ENCODE measurements at places on chromosomes 1 and 21.

DNA sequence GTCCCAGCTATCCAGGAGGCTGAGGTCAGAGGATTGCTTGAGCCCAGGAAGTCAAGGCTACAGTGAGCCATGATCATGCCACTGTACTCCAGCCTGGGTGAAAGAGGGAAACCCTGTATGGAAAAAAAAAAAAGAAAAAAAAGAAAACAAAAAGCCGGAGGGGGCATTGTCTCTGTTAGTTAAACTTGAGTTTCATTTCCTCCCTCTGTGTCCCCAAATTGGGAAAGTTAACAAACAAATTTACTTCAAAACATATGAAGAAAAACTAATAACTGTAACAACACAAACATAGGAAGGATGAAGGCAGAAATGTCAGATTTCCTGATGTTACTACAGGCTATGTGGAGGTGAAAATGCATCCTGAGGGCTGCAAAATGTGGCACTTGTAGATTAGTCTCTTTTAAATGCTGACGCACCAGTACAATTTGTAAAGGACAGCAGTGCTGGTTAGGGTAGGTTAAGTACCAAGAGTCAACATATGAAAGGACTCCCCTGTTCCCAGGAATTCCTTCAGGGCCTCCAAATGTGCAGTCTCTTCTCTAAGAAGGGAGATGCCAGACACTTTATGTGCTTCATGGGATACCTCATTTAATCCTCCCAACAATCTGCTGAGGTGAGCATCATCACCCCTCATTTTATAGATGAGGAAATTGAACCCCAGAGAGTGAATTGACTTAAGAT is 52.9 kb downstream of the DEGS1 start:
- DNase-seq: no peak

DNA sequence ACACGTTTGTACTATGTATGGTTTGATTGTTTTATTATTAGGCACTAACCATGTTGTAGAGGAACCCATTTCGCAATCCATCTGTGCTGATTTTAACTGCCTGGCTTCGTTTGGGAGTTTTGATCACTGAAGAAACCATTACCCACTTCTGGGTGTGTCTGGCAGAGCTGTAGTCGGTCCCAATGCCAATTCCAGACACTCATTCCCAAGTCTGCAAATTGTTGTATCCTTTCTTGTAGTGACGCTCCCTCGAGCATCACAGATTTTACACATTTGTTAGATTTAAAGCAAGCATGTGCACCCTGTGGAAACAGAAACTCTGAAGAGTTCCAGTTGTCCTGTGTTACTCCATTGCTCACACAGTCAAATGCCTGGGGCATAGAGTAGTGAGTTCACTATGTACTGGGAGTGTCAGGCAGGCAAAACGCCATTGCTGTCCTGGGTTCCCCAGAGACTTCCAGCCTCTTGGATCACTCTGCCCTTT is 31.0 kb upstream of the EFCAB14 start:
- no peak for DNase-seq

GRCh38 chr1:176785791-176786190 is 322.8 kb downstream of the PAPPA2 start:
- DNase-seq: no peak

GRCh38 chr1:9079988-9080704 is 10.7 kb upstream of the SLC2A5 start:
- DNase-seq: no peak

GRCh38 chr1:8251635-8252034 is 66.3 kb upstream of the SLC45A1 start:
- DNase-seq: no peak

- no peak for DNase-seq
These were observed 6.2 kb upstream of the EXTL1 start for GRCh38 chr1:26015358-26015757.

DNA sequence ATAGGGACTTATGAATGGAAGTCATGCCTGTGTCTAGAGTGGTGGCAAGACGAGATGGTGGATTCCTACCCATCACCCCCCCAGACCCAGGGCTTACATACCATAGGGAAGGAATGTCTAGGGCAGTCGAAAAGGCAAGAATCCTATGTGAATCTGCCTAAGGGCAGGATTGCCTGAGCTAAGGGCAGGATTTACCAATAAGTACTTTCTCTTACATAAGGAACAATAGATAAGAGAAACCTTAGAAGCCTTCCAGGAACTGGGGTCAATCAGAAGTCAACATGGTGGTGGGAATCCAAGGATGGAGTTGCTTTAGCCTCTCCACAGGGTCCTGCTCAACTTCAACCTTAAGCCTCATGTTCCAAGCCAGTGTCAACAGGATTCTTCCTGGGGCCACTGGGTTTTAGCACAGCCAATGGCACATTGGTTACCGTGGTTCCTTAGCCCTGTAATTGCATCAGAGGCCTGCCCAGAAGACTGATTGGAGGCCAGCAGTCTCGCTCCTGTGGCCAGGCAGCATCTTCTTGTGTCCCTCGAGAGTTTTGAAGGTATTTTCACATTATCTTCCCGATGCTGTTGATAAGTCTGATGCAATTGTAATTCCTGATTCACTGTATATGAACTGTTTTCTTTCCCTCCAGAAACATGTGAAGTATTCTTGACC is 20.7 kb downstream of the BACE2 start:
- DNase-seq: no peak

DNA sequence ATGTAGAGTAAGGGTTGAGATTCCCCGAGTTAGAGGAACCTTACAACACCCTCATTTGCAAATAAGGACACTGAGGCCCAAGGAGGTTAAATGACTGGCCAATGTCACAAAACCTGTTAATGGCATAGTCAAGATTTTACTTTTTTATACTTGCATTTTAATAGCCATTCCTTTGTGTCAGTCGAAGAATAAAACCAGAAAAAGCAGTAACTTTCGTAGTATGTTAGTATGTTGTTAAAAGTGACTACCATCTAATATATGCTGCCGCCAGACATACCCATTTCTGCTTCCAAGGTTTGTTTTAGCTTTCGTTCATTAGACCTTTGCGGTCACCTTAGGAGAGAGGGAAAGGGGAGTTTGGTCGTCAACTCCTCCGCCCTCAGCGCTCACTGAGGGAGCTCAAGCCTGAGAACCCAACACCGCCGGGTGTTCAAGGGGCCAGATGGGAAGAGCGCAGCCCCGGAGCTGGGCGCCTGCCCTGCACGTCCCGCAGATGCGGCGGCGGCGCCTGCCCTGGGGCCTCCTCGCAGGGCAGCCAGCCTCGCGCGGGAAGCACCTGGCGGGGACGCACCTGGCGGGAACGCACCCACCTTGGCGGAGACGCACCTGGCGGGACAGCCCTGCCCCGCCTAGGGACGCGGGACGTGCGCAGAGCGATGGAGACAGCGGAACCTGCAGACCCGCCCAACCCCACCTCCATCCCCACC is 466 bp downstream of the VPS26C start:
- peak; percentile 43 for DNase-seq

DNA sequence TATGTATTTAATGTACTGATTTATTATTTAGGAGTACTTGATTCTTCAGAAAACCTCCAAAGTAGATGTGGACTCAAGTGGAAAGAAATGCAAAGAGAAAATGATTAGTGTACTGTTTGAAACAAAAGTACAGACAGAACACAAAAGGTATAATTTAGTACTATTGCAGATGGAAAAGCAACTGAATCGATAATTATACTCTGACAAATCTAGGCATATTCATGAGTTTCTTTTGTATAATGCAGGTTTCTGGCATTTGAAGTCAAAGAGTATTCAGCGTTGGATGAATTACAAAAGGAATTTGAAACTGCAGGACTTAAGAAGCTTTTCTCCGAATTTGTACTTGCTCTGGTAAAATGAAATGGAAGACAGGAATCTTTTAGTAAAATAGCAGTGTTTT is 12.5 kb downstream of the RWDD3 start:
- DNase-seq: no peak

- no peak for DNase-seq
These were observed 1.2 kb upstream of the FHAD1 start for GRCh38 chr1:15245593-15246360.
